ENCODE measurements at places on chromosomes 3 and 15. TPM values are rescaled to one million over a fixed set of nuclear protein-coding genes. Genes with fewer than 3 reads are reported as not detected.

- DNase-seq: no peak
These were observed 193.2 kb downstream of the GOLGA6L6 start for GRCh38 chr15:20348291-20348899.

- DNase-seq: no peak
These were observed 19.2 kb downstream of the LIMD1 start for GRCh38 chr3:45613791-45614190.

DNA sequence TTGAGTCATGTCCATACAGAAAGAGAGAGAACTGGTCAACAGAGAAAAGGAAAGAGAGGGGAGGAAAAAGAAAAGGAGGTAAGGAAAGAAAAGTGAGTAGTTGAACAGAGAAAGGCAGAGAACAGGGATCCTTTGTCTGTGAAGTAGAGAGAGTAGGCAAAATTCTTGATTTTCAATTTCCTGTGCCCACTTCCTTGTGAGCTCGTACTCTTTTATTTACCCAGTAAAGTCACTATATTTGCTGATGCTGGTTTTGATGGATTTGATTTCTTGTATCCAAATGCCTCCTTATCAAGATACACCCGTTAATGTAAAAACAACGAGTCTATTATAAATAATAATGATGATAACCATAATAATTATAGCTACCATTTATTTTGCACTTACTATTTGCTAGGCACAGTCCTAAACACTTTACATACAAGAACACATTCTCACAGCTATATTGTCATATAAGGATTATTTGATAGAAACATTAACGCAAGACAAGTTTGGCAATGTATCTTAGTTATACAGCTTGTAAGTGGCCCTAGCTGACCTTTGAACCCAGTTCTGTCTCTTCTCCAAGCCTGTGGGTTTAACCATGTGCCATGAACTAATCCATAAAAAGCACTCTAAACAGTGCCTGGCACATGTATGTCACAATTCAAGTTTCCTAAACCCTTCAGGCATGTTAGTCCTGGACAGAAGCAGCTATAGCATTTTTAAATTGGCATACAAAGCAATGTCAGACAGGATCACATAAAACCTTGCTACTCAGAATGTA is 6.7 kb upstream of the P2RY1 start:
- no peak for DNase-seq

DNA sequence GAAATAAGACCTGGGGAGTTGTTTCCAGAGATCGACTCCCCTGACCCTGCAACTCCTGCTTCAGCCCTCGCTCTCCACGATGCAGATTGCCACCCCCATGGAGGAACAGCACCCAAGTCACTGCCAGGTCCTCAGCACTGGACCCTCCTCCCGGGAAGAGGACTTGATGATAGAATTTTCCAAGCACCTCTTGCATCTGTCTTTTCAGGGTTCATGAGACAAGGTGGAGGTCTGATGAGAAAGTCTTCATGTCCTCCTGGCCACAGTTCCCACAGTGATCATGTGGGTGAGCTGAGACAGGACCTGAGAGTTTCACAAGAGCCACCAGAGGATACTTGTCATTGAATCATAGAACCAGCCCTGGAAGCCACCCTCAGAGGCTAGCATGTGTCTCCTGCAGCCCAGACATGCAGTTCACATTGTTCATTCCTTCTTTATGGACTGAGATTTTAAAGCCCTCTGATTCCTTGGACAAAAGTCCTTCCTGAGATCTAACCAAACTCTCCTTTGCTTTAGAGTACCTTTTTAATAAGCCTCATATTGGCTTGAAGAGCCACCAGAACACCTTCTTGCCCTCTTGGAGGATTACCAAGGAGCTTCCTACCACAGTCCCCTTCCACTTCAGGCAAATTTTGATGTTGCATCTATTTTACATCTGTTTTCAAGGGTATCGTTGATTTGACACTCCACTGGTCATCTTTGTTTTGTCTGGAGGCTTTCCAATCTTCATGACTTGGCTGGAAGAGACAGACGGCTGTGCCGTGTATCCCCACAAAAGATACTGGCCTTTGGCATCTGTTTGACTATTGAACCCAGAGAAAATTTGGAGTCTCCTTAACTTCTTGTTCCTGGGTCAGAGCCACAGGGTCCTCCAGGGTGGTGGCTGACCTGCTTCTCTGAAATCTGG is 224.8 kb upstream of the BHLHE40 start:
- DNase-seq: no peak

The RPP25 gene
- total RNA-seq: 31.8 TPM

GRCh38 chr3:55330355-55330754 is 156.8 kb downstream of the WNT5A start:
- no peak for DNase-seq

DNA sequence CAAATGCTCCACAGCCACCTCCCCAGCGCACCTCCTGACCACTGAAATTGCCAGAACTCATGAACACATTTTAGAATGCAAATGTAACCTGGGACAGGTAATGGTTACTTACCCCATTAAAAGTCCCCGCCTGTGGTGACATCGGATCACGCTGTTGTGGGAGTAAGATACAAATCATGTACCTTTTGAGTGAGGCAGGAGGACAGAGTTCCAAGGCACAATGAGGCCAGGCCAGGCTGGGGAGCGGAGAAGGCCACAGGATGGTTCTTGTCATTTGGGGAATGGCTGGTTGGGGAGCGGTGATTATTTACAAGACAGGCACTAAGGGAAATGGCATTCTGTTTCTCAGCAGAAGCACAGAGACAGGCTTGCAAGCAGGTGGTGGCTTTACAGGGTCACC is 490.0 kb downstream of the EDEM1 start:
- peak; percentile 1 for DNase-seq

- DNase-seq: no peak
These were observed 117.2 kb upstream of the FAM174B start for GRCh38 chr15:92772626-92773244.

DNA sequence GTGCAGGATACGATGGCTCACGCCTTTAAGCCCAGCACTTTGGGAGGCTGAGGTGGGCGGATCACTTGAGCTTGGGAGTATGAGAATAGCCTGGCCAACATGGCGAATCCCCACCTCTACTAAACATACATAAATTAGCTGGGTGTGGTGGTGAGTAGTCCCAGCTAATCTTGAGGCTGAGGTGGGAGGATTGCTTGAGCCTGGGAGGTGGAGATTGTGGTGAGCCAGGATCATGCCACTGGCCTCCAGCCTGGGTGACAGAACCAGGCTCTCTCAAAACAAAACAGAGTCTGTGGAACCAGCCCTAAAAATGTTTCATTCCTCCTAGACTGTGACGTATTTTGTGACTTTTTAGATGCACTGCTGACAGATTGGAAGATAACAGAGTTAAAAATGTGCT is 34.3 kb upstream of the RAD51 start:
- no peak for DNase-seq

DNA sequence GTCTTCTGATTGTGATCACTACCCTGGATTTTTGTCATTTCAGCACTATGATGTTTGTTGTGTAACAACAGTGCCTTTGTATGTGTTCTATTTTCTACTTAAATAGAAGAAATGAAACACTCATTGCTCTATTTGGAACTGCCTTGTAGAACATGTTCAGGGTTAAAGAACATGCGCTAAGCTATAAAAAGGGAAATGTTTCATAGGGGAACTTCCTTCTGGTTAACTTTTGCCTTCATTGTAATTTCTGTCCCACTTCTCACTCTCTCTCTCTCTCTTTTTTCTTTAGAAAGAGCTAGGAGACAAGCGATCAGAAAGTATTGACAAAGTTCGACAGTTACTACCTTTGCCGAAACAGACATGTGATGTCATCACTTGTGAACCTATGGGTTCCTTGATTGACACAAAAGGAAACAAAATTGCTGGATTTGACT is at the start of gene P2RY12:
P2RY12 (minus strand) TSS at position 13 of the 434 bp plus-strand sequence. CDS start 45,908 bp downstream, outside the sequence.
- DNase-seq: no peak

DNA sequence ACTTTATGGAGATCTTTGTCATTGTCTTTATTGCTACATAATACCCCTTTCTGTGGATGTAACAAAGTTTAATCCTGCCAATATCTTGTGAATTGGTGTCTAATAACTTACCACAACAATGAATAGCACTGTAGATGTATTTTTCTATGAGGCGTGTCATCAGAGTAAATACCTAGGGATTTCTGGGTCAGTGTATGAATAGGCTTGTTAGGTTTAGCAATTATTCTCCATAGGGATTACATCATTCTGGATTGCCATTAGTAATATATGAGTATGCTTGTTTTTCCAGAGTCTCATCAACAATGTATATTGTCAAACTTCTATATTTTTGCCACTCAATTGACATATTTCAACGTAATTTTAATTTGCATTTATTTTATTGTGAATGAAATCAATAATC is 67.9 kb downstream of the UNC13C start:
- DNase-seq: no peak

GRCh38 chr3:179091113-179091512 is 19.5 kb upstream of the ZMAT3 start:
- no peak for DNase-seq

DNA sequence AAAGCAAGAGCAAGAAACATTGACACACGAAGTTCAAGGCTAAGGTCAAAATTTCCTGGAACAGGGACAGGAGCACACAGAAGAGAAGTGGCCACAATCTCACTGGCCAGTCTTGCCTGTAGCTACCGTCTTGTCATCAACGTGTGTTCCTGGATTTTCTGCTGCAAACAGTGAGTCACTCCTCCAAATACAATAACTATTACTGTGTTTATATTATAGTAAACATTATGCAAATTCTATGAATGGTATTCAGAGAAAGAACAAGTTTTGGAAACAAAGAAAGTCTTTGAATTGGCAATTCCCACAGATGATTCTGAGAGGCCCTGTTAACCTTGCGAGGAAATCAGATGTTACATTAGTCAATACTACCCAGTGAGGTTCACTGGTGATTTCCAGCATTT is 220.5 kb downstream of the FAM43A start:
- DNase-seq: no peak

Data from G401 (cell line).